Right lobe of liver (tissue), 6 donors: ENCODE measurements at places on chromosomes 16 and 17. TPM values are rescaled to one million over a fixed set of nuclear protein-coding genes. Genes with fewer than 3 reads are reported as not detected.

- no peaks in the 10 kb centered on the region for H3K36me3 ChIP-seq
- H3K27me3 ChIP-seq, result no peaks in the 10 kb centered on the region
- H3K27ac ChIP-seq, result no peak overlapping the region
These were observed 48.9 kb downstream of the SNX29 start for GRCh38 chr16:12025472-12025871.

DNA sequence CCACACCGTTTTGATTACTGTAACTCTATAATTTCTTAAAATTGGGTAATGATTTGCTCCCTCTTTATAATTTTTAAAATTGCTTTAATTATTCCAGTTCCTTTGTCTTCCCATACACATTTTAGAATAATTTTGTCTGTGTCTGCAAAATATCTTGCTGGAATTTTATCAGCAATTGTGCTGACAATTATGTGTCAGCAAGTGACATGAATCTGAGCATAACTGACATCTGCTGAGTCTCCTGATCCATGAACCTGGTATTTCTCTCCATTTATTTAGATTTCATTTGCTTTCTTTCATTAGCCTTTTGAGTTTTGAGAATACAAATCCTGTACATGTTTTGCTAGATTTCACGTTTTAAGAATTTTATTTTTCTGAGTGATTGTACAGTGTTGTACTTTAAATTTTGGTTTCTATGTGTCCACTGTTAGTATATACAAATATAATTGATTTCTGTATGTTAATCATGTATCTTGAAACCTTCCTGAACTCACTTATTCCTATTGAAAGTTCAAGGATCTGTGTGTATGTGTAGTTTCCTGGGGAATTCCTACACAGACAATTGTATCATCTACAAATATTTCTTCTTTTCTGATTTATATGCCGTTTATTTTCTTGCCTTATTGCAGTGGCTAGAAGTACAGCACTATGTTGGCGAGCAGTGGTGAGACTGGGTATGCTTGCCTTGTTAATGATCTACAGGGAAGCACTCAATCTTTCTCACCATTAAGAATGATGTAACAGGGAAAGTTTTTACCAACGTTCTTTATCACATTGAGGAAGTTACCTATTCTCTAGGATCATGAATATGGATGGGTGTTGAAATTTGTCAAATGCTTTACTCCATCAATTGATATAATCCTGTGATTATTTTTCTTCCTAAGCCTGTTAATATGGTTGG lies 45.2 kb downstream of the N4BP1 start:
- H3K27me3 ChIP-seq, result no peaks in the 10 kb centered on the region
- H3K4me1 ChIP-seq, result peaks cover 3% of the 10 kb centered on the region
- no peak for DNase-seq
- no peaks in the 10 kb centered on the region for H3K36me3 ChIP-seq

- no peak overlapping the region for H3K27ac ChIP-seq
- H3K27me3 ChIP-seq, result no peaks in the 10 kb centered on the region
- no peak for DNase-seq
- H3K36me3 ChIP-seq, result no peaks in the 10 kb centered on the region
These were observed 92.3 kb downstream of the LITAF start for GRCh38 chr16:11494433-11494832.

The FOXL1 gene
- total RNA-seq, result 0.66 TPM

The NEURL4 gene
- 10.1 TPM for total RNA-seq
